LHCN-M2 (cell line): ENCODE measurements at places on chromosomes 3 and 15. TPM values are rescaled to one million over a fixed set of nuclear protein-coding genes. Genes with fewer than 3 reads are reported as not detected.
A peak's percentile ranks its signal among the peaks of the same experiment; 100 is the strongest.

GRCh38 chr15:75891895-75892294 is 11.8 kb upstream of the FBXO22 start:
- peak; percentile 94 for DNase-seq

DNA sequence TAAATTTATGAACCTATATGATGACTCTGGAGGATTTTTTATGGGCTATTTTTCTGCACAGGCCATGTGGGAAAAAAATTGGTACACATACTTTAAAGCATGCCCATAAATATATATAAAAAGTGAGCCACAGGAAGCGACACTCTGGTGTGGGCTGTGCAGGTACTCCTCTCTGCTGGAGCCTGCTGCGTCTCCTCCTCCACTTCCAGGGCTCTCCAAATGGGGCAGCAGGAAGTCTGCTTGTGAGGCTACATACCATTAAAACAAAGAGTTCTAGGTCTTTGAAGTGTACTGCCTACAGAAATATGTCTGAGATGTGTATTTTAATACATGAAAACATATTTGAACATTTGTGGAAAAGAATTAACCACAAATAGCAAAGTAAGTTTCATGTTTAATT is 135.1 kb downstream of the CTNNB1 start:
- no peak for DNase-seq

DNA sequence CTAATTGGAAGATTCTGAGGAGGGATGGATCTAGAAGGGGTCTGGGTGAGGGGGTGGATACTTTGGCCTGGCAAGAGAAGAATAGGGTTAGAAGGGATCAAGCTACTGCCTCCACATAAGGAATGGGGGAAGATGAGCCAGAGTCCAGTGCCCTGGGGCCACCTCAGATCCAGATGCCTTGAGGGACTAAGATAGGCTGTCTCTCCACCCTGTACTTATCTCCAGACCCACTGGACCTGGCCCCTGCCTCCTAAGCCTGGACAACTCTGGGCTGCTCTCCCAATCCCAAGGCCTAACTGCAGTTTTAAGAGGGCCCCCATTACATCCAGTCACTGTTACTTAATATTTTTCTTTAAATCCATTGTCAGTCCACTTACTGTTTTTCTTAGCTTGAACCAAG is 2.0 kb downstream of the DVL3 start:
- DNase-seq, result no peak

- DNase-seq, result no peak
These were observed 16.6 kb upstream of the TXNRD3 start for GRCh38 chr3:126671521-126671920.

GRCh38 chr15:95944661-95945255 is 385.7 kb upstream of the NR2F2 start:
- no peak for DNase-seq

DNA sequence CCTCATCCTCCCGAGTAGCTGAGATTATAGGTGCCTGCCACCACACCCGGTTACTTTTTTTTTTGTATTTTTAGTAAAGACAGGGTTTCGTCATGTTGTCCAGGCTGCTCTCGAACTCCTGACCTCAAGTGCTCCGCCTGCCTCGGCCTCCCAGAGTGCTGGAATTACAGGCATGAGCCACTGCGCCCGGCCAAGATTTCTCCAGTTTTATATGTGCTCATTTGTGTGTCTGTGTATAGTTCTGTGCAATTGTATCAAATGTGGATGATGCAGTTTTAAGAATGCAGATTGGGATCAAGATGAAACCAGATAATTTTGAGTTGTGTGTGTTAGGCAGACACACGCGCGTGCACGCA is 68.3 kb downstream of the SLCO3A1 start:
- DNase-seq, result no peak

- no peak for DNase-seq
These were observed 111.0 kb downstream of the TPRG1 start for GRCh38 chr3:189282741-189283140.

DNA sequence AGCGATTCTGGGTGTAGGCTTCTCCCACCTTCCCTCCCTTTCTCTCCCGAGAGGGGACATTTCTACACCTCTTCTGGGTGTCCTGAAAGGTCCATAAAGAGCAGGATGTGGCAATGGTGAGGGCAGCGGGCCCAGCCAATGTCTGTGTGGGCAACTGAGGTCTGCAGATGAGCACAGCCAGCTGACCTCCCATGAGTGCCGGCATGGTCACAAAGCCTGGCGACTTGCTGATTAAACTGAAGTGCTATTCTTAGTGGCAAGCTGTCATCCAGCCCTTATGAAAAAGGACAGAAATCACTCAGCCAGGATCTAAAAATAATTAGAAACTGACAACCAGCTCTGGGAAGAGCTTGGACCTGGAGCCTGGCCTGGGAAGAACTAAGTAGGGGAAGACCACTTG is 124.3 kb upstream of the RGMA start:
- DNase-seq, result no peak

DNA sequence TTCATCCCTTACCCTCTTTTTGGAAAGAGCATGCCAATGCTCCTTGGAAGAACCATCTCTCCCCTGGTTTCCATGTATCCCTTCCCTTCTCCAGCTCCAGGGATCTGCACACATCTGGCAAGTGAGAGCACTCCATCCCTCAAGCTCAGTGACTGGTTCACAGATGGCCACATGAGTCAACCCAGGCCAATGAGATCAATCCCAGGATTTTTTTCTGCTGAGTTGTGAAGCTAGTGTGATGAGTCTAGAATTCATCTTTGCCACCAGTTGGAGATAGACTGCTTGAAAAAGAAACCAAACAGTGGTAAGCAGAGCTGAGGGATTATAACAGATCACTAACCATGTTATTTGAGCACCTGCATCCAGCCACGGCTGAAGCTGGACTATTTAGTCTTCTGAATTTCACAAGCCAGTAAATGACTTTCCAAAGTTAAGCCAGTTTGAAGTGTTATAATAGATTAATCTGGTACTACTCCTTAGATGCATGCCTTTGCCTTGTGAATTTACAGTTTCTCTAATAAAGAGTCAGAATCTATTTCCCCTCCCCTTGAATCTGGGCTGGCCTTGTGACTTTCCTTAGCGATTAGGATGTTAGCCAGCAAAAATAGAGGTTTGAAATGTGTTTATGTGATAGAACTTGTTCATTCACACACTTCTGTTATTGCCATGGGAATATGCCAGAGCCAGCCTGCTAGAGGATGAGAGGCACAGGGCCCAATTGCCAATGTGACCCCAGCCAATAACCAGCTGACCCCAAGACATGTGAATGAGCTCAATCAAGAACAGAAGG is 159.8 kb downstream of the WNT5A start:
- peak; percentile 67 for DNase-seq

GRCh38 chr3:175270198-175270837 is 411.2 kb downstream of the NAALADL2 start:
- no peak for DNase-seq

DNA sequence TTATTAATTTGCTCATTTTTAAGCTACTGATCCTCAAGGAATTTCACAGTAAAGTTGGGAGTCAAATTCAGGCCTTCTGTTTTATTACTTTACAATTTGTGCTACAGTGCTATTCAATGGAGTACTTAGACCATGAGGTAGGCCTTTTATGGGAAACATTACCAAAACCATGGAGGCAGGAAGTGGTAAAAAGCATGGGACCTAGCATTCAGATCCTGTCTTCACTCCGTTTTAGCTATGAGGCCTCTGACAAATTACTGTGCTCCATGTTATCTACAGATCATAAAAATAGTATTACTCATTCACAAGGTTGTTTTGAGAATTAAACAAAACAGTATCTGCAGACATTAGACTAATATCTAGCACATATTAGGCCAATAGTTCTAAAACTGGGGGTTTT is 140.6 kb upstream of the SLITRK3 start:
- no peak for DNase-seq

Gene EIF4E3
- 0.06 and 0.11 TPM in 2 replicates for total RNA-seq

Gene TPRG1
- total RNA-seq, result 0.19 and 0.86 TPM in 2 replicates

Gene SMCO1
- total RNA-seq, result not detected in 2 replicates

Gene SLC9C1
- total RNA-seq, result not detected in 2 replicates

Gene SCG5
- total RNA-seq, result 1.2 and 2.8 TPM in 2 replicates
